ENCODE measurements at places on chromosomes 1 and 21.

- DNase-seq = no peak
Measured at GRCh38 chr1:27567971-27568299, 36.0 kb downstream of the AHDC1 start.

DNA sequence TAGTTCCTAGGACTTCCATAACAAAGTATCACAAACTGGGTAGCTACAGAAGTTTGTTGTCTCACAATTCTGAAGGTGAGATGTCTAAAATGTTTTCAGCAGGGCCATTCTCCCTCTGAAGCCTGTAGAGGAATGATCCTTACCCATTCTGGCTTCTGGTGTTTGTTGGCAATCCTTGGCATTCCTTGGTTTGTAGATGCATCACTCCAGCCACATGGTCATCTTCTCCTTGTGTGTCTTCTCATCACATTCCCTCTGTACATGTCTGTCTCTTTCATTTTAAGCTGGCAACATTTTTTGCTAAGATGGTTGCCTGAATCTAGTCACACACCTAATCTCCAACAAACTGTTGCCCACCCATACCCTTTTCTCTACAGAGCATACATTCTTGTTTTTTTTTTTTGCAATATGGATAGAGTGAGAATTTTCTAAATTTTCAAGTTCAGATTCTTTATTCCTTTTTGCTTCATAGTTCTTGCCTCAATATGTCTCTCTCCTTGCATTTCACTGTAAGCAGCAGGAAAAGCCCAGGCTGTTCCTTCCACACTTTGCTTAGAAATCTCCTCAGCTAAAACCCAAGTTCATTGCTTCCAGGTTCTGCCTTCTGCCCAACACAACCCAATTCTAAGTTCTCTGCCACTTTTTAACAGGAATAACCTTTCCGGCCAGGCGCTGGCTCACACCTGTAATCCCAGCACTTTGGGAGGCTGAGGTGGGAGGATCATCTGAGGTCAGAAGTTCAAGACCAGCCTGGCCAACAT is 18.3 kb downstream of the ZBED6 start:
- DNase-seq = no peak

GRCh38 chr1:107691540-107691939 is 273.4 kb downstream of the VAV3 start:
- no peak for DNase-seq

GRCh38 chr1:166925810-166926478 is 49.4 kb downstream of the ILDR2 start:
- no peak for DNase-seq

DNA sequence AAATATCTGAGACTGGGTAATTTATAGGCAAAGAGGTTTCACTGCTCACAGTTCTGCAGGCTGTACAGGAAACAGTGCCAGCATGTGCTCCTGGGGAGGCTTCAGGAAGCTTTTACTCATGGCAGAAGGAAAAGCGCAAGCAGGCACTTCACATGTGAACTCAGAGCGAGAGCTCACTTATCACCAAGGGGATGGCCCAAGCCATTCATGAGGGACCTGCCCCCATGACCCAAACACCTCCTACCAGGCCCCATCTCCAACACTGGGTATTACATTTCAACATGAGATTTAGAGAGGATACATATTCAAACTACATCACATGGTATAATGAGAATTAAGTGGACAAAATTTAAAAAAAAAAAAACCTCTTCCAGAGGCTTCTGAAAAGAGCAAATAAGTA is 13.7 kb downstream of the WASF2 start:
- no peak for DNase-seq

DNA sequence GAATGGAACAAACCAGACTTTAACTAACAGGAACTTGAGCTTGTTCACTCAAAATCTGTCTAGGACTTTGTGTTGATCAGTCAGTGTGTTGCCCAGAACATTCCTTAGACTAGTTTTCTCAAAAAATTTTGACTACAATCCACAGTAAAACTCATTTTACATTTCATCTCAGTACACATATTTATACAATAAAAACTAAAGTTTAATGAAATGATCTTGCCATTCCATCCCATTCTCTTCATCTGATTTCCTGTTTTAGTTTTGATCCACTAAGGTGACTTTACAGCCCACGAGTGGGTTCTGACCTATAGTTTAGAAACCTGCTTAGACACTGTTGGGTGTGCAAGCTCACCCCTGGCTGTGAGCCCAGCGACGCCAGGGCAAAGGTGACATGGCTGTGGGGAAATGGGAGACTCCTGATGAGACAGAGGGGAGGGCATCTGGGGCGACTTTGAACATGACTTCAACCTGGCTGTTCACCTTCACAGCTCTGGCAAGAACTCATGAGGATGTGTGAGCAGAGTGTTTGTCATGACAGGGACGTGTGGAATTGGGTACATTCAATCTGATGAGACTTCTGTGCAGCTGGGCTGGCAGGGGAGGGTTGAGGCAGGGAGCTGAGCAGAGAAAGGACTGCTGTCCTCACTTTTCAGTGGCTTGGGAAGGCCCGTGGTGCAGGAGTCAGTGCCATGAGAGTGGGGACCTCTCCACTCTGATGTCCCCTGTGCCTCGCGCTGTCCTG is 40.6 kb downstream of the LHX4 start:
- no peak for DNase-seq

All from stimulated activated CD8-positive, alpha-beta memory T cell treated with anti-CD3 and anti-CD28 coated beads, Interleukin-4, amount 100 ng/mL, for 24 hours (primary cell).